Muscle of arm (tissue), 14 donors: ENCODE measurements at places on chromosomes 2 and 18.

DNA sequence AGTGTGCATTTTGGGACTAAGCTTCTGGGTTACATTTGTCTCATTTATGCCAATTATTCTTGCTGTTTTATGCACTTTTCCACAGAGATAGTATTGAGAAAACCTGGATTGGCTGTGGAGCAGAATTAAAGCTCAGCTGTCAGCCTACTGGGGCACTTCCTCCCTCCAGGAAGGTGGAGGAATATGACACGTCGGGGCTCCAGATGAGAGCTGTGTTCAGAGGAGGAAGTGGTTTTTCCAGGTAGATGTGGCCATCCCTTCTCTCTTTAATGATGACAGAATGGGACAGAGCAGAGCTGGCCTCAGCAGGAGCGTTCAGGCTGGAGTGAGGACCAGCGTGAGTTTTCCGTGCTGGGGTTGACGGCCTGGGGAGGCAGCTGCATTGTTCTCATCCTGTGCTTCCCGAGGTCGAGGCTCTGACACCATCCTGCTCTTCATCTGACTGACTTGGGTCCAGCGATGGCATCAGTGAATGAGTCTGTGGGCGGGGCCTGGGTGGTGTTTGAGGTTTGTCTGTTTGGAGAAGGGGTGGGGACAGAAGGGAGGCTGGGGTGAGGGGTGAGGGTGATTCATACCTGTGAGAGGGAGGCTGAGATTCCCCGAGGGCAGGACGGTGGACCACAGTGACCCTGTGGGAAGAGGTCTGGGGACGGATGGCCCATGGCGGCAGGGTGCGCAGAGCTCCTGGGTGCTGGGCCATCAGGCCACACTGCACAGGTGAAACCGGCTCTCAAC lies 207.0 kb downstream of the LDLRAD4 start:
- DNase-seq, result no peak

DNA sequence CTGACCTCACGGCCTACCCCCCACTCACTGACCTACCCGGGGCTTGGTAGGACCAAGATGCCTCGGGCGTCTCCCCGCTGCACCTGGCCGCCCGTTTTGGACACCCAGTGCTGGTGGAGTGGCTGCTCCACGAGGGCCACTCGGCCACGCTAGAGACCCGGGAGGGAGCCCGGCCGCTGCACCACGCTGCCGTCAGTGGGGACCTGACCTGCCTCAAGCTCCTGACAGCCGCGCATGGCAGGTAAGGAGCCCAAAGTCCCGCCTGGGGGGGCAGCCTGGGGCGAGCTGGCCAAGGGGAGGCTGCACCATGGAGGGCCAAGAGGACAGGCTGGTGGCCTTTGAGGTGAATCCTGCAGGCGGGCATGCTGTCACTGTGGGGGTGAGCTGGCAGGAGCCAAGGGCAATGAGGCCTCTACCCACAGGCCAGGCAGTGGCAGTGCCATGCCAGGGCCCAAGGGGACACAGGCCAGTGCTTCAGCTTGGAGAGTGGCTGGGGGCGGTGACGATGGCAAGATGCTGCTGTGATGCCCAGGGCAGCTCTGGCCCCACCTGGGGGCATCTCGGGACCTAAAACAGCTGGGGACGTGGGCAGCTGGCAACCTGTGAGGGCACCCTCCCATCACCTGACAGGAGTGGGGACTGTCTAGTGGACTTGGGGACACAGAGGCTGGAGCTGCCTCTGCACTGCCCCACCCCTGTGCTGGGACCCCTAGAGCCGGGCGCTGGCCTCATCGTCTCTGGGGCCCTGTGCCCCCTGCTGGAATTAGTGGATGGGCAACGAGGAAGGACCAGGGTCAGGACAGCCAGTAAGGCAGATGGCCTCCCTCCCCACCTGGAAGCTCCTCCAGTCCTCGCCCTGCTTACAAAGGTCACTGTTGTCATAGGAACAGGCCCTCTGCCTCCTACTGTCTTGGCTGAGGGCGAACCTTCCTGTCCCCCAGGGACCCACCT lies 2.0 kb downstream of the ESPNL start:
- DNase-seq, result no peak

DNA sequence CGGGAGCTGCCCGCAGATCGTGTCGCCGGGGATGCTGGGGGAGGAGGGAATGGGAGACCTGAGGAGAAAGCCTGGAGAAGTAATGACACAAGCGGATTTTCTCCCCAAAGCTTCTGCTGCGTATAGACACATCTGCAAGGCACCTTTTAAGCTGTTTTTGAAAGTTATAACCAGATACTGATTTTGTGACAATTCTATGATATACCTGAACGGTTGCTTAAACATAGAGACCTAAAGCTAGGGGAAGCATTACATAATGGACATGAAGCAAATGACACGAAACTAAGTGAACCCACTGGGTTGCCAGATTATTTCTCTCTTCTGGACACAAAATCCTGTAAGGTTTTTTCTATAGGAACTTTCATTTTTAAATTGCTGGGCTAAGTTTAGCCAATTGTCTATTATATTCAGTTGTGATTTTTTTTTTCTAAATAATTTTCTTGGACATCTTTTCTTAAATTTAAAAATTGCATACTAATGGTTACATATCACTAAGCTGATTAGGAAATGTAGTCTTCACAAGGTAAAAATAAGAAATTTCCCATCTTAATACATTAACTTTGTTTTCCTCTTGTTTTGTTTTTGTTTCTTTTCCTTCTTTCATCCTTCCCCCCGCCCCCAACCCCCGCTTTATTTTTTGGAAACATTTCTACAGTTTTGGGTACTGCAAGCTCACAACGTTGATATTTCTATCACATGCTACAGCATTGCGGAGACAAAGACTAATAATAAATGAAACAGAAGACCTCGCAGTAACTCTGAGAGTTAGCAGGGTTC lies 1.3 kb downstream of the OSBPL6 start:
- no peak for DNase-seq

- DNase-seq, result no peak
Measured at GRCh38 chr18:44912740-44913478, 232.2 kb downstream of the SETBP1 start.

DNA sequence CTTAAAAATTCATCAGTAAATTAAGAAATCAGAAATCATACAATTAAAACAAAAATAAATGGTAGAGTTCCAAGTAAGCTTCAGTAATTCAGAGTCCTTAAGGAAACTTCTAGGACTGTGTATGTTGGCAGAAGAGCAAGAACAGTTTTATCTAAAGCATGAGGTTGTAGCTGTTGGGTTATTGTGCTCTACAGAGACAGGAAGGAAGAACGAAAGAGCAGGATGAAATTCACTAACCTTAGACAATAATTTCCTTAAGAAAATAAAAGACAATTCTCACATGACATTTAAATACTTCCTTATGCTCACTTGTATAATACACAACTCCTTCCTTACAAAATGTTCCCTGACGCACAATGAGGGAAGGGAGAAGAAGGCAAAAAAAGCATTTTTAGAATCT lies 133.4 kb downstream of the STK39 start:
- no peak for DNase-seq

GRCh38 chr2:144516411-144516980 lies 3.4 kb downstream of the ZEB2 start:
- DNase-seq, result no peak

- DNase-seq, result no peak
Measured at GRCh38 chr2:231671270-231672050, 36.9 kb upstream of the PTMA start.

- DNase-seq, result no peak
Measured at GRCh38 chr2:39704540-39704939, 38.8 kb downstream of the TMEM178A start.

DNA sequence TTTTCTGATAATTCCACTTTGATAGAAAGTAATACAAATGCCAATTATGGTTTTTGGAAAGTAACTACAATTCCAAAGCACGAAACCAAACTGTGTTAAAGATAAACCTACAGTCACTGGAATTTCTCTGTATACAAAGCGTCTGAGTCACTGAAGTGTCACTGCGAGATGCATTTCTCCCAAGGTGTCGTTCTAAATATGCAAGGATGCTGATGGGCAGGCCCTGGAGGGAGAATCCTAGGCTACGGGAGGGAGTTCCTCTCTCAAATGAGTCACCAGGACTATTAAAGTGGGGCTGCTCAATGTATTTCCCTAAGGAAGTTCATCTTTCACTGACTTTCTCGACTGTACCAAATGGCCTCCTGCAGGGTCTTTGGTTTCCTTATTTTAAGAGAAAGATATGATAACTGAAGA lies 163.8 kb upstream of the STK17B start:
- no peak for DNase-seq

DNA sequence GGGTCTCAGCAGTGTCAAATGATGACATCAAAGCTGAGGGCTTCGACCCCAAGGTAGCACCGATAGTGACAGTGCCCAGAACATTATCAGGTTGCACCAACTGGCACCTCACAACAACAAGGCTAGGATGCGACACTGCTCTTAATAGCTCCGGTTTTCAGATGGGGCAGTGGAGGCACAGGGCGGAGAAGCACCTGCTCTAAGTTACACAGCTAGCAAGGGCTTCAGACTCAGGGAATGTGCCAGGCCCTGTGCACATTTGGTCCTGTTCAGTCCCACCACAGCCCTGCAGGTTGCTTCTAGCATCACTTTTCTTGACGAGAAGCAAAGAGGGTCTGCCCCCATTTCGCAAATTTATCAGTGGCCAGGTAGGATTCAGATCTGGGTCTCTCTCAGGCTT lies 74.1 kb downstream of the DGKD start:
- DNase-seq, result no peak

- DNase-seq, result no peak
Measured at GRCh38 chr2:106566050-106566449, 78.9 kb downstream of the CD8B2 start.

- no peak for DNase-seq
Measured at GRCh38 chr2:11558214-11558886, 24.5 kb downstream of the GREB1 start.

DNA sequence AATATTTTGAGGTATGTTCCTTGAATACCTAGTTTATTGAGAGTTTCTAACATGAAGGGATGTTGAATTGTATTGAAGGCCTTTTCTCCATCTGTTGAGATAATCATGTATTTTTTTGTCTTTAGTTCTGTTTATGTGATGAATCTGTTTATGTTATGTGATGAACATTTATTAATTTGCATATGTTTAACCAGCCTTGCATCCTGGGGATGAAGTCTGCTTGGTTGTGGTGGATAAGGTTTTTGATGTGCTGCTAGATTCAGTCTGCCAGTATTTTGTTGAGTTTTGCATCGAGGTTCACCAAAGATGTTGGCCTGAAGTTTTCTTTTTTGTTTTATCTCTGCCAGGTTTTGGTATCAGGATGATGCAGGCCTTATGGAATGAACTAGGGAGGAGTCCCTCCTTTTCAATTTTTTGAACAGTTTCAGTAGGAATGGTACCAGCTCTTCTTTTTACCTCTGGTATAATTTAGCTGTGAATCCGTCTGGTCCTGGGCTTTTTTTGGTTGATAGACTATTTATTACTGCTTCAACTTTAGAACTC lies 71.9 kb downstream of the EPC2 start:
- no peak for DNase-seq

GRCh38 chr18:32152705-32153448 lies 37.0 kb upstream of the MEP1B start:
- DNase-seq, result no peak

- DNase-seq, result no peak
Measured at GRCh38 chr2:161725297-161725696, 101.1 kb downstream of the SLC4A10 start.

DNA sequence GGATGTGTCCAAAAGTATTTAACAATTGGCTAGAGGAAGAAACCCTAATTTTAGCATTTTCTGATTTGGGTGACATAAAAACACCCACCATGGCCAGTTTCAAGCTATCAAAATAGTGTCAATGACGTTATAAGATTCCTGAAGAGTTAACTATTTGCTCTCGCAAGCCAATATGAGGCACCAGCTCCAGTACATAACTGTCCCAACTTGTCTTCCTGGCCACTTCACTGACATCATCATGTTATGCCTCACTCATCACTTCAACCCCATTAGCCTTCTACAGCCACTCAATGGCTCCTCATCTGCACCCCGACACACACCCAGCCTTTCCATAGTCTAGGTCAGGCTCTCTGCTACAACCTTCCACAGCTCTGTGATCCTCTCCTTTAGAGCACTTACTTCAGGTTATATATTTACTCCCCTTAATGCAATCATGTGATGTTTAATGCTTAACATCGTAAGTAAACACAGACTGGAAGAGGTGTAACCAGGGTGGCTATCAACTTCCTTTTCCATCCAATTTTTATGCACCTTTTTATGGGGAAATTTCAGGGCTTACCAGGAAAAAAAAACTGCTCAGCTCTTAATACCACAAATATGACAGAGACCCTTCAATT lies 158.7 kb downstream of the VWC2L start:
- DNase-seq, result no peak

DNA sequence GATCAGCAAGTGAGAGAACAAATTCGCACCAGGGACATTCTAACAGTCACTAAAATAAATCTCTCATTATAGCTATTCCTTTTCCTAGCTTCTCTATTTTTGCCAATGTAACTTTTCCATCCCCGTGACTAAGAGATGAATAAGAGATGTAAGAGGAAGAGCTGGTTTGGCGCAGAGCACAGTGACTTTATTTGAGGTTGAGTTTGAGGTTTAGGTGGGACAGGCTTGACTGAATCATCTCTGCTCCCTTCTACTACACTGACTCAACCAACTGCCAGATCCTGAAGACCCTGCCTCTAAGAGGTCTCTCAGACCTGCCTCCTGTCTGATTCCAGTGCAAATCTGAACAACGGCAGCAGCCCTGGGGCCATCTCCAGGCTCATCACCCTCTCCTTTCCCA lies 28.0 kb downstream of the RFX8 start:
- no peak for DNase-seq

DNA sequence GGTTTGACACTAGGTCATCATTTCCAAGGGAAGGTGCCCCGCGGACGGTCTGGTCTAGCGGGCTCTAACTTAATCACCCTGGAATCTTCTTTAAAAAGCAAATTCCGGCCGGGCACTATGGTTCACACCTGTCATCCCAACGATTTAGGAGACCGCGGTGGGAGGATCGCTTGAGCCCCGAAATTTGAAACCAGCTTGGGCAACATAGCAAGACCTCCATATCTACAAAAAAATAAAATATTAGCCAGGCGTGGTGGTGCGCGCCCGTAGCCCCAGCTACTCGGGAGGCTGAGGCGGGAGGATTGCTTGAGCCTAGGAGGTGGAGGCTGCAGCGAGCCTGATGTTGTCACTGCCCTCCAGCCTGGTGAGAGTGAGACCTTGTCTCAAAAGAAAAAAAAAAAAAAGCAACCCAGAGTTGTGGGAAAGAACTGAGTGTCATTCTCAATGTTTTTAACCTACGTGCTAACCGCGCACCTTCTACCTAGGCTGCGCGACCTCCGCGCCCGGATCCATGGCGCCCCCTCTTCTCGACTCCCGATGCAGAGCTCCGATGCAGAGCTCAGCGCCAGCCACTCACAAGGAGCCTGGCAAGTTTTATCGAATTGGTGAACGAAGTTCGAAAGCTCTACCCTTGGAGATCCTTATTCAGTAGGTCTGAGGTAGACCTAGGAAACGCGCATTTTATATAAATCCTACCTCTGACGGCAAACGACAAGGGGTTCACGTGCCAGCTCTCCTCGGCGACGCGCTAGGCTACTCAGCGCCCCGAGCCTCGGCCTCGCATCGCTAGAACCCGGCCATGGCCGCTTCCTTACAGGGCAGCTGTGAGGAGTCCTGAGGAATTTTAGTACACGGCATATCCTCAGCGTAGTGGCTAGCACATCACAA lies 888 bp upstream of the TWSG1 start:
- no peak for DNase-seq

- DNase-seq, result no peak
Measured at GRCh38 chr2:67311536-67311935, 85.6 kb upstream of the ETAA1 start.
